ENCODE measurements at places on chromosomes 2 and 18. TPM values are rescaled to one million over a fixed set of nuclear protein-coding genes. Genes with fewer than 3 reads are reported as not detected.

- H3K4me3 ChIP-seq, result no peak overlapping the region
- DNase-seq, result no peak
- H3K27me3 ChIP-seq, result no peaks in the 10 kb centered on the region
These were observed 139.7 kb downstream of the ROCK1 start for GRCh38 chr18:20971886-20972267.

DNA sequence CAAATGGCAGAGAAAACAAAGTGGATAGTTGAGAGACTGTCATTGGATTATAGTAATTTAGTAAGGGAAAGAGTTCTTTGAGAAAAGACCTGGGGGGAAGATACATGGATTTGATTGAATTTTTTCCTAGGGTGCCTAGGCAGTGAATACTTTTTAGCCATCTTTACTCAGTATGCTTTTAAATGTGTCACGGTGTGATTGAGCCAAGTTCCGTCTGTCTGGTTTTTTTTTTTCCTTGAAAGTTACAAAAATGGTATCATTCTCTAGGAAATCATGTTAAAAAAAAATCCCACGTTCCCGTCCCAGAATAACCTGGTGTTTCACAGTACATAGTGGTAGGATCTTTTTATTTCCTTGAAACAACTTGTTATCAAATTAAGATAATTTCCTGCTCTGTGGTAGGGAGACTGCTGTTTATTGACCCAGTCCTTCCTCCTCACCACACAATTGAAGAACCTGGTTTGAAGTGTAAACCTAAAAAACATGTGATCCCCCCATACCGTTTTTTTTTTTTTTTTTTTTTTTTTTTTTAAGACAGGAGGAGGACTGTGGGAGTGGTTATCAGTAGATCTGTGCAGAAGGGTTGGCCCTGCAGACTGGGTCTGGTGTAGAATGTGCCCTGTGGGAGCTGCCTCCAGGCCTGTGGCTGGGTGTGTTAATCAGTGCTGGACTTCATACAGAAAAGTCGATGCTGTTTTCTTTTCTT lies 55.1 kb downstream of the DGKD start:
- H3K27me3 ChIP-seq, result no peaks in the 10 kb centered on the region
- H3K27ac ChIP-seq, result peak overlapping the region; percentile 31
- peaks cover 35% of the 10 kb centered on the region for H3K4me1 ChIP-seq
- no peaks in the 10 kb centered on the region for H3K36me3 ChIP-seq

DNA sequence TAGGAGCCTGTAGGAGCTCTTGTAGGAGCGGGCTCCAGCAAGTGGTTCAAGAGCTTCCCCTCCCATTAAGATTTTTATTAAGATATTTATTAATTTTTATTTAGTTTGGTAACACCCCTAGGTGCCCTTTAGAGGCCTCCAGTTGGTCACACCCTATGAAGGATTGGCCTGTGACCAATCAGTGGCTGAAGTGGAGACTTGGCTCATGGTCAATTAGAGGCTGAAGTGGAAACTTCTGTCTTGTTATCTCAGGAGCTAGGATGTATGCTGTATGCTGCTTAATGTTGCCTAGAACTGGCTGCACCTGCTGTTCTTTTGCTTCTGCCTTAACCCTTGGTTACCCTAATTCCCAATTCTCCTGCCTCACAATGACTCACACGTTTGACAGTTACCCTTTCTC lies 48.7 kb downstream of the DHRS9 start:
- no peaks in the 10 kb centered on the region for H3K27me3 ChIP-seq
- DNase-seq, result no peak
- peaks cover 3% of the 10 kb centered on the region for H3K4me1 ChIP-seq
- H3K36me3 ChIP-seq, result no peaks in the 10 kb centered on the region
- no peak overlapping the region for H3K27ac ChIP-seq
- H3K4me3 ChIP-seq, result no peak overlapping the region

AQP12B gene
- not detected for total RNA-seq

AUP1 gene
- total RNA-seq, result 110 TPM

GRCh38 chr2:230863442-230864121 lies 1.2 kb upstream of the ITM2C start:
- no peak overlapping the region for H3K4me3 ChIP-seq
- no peaks in the 10 kb centered on the region for H3K4me1 ChIP-seq
- peaks cover 5% of the 10 kb centered on the region for H3K27me3 ChIP-seq
- no peaks in the 10 kb centered on the region for H3K36me3 ChIP-seq
- DNase-seq, result no peak

DNA sequence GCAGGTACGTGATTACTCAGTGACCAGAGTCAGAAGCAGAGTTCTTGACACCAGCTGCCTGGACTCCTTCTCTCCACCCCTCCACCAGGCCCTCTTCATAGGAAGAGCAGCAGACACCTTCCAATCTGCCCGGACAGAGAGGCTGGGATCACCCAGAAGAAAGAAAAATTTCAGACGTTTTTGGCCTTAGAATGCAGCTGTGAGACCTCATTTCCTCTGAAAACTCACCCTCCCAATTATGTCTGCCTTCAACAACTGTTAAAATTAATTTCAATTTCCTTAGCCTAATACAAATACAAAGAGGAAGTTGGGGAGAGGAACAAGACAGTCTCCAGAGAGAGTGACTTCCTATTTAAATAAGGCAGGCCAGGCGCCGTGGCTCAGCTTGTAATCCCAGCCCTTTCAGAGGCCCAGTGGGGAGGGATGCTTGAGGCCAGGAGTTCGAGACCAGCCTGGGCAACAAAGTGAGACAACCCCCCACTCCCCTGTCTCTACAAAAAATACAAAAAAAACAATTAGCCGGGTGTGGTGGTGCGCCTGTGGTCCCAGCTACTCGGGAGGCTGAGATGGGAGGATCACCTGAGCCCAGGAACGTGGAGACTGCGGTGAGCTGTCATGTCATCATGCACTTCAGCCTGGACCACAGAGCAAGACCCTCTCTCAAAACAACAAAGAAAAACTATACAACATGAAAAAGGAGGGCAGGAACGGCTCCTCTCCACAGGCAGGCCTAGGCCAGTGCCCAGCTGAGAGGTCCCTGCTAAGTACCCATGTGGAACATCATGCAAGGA lies 1.6 kb downstream of the SLC66A2 start:
- peak overlapping the region; percentile 80 for H3K27ac ChIP-seq
- peaks cover 9% of the 10 kb centered on the region for H3K36me3 ChIP-seq
- H3K4me1 ChIP-seq, result peaks cover 48% of the 10 kb centered on the region
- peak overlapping the region; percentile 54 for H3K4me3 ChIP-seq
- DNase-seq, result peak; percentile 73
- H3K27me3 ChIP-seq, result peaks cover 7% of the 10 kb centered on the region

GRCh38 chr18:32763293-32763692 lies 9.5 kb downstream of the KLHL14 start:
- no peak for DNase-seq
- H3K27me3 ChIP-seq, result peaks cover 4% of the 10 kb centered on the region
- no peak overlapping the region for H3K4me3 ChIP-seq
- no peak overlapping the region for H3K27ac ChIP-seq

DNA sequence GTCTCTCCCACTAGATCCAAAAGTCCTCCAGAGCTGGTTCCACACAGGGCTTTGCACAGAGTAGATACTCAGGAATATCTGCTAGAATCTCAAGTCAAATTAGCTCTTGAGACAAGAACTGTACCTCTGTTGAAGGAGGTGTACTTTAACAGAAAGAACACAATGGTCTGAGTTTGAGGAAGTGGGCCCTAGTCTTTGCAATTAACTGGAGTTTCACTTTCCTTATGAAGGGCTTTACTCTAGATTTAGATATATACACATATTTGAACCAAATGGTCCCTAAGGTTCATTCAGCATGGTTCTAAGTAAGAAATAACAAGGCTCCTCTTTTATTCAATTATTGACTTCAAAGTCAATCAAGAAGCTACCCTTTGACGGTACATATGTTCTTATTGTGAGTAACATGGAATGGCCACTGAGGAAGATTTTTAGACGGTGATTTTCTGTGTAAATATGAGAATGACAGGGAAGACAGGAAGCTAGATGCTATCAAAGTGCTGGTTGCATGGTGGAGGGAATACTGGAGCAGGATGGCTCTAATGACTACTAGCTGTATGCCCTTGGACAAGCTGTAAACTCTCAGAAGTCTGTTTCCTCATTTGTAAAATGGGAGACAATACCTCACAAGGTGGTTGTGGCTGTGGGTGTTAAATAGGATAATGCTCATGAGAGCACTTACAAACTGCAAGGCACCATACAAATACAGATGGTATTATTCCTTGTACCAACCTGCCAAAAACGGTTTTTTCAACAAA lies 73.5 kb upstream of the SERTAD2 start:
- H3K27me3 ChIP-seq, result no peaks in the 10 kb centered on the region
- no peak overlapping the region for H3K4me3 ChIP-seq
- H3K27ac ChIP-seq, result peak overlapping the region; percentile 73
- no peaks in the 10 kb centered on the region for H3K36me3 ChIP-seq
- peaks cover 48% of the 10 kb centered on the region for H3K4me1 ChIP-seq
- DNase-seq, result no peak

DNA sequence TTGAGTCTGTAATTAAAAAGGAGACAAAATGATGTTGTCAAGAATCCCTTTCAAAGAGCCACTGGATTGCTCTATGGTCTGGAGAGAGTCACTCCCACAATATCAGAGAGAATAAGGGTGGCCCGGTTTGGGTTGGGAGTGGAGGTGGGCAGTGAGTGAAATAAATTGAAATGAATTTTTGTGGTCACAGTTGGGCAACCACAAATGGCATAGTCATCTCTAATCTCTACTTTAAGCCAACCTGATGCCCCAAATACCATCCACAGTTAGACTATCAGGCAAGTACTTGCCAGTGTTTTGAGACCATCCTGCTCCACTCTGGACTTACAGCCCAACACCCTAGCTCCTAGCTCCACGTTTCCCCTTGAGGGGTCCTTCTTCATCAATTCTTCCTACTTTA lies 559.7 kb downstream of the BCL11A start:
- H3K27ac ChIP-seq, result no peak overlapping the region
- H3K4me1 ChIP-seq, result no peaks in the 10 kb centered on the region
- H3K36me3 ChIP-seq, result no peaks in the 10 kb centered on the region
- no peak overlapping the region for H3K4me3 ChIP-seq
- DNase-seq, result no peak

DNA sequence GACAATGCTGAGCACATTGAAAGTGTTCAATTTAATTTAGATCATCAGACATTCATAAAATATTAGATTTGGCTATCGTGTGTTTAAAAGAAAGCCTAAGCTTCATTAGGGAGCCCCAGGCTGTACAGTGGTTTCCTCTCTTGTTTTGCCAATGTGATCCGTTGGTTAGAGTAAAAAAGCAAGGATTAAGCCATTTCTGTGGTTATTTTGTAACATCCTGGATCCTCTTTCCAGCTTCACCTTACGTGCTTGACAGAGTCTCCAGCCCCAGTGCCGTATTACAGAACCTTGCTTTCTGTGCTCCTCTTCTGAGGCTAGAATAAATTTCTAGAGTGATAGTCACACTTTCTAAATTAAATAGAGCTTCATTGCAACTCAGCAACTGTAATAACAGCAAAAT lies 289.3 kb upstream of the LINC00305 start:
- no peaks in the 10 kb centered on the region for H3K4me1 ChIP-seq
- H3K4me3 ChIP-seq, result no peak overlapping the region
- DNase-seq, result no peak
- no peaks in the 10 kb centered on the region for H3K36me3 ChIP-seq
- H3K27me3 ChIP-seq, result no peaks in the 10 kb centered on the region

DNA sequence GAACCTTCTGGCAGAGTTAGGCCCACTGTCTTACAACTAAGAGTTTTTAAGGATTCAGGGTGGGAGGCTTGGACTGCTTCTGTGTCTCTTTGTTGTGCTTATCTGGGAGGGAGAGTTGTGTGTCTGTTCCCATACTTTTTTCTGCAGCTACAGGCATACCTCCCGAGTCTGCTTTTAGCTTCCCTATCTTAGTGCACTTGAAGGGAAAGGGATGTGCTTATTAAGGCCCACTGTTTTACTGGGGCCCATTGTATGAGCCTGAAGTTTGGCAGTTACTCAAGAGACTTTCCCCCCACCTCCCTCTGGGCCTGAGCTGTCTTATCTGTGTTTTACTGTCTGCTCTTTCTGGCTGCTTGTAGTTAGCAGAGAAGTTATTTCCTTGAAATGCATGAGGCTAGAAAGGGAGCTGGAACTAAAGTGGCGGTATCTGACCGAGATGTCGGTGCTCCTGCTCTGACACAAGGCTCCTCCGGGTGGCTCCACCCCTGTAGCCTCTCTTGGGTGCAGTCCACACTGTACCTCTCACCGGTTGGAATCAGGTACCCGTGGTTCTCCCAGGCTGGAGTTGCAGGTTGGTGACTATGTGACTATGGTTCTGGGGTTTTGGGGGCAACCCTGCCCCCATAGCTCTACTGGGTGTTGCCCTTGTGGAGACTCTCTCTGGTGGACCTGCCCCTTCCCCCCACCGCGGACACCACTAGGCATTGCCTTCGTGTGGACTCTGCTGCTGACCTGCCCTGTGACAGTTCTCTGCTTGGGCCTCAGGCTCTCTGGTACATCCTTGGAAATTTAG lies 12.9 kb downstream of the UBR3 start:
- no peaks in the 10 kb centered on the region for H3K27me3 ChIP-seq
- DNase-seq, result no peak
- H3K36me3 ChIP-seq, result no peaks in the 10 kb centered on the region
- H3K27ac ChIP-seq, result no peak overlapping the region
- H3K4me1 ChIP-seq, result no peaks in the 10 kb centered on the region

MC4R gene
- 0.17 TPM for total RNA-seq

DNA sequence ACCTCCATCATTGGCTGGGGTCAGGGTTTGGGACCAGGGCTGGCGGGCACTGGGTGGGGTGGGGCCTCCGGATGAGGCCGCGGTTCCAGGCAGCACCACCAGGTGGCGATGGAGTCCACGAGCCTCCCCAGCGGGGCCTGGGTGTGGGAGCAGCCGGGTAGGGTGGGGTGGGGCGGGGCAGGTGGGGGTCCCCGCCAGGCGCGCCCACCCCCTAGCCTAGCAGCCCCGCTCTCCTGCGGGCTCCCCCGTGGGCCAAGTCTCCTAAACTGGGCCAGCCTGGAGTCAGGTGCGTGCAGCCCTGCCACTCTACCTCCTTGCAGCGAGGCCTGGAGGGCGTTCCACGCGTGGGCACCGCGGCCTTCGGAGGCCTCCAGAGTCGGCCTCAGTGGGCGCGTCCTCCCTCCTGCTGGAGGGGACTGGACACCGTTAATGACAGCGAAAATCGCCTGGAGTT lies 187.5 kb downstream of the TWIST2 start:
- peak; percentile 26 for DNase-seq
- H3K36me3 ChIP-seq, result no peaks in the 10 kb centered on the region
- peaks cover 35% of the 10 kb centered on the region for H3K27me3 ChIP-seq
- H3K4me1 ChIP-seq, result no peaks in the 10 kb centered on the region
- H3K27ac ChIP-seq, result no peak overlapping the region
- H3K4me3 ChIP-seq, result no peak overlapping the region

PSD4 gene
- 50.2 TPM for total RNA-seq

- H3K36me3 ChIP-seq, result no peaks in the 10 kb centered on the region
- H3K4me1 ChIP-seq, result no peaks in the 10 kb centered on the region
- H3K27me3 ChIP-seq, result no peaks in the 10 kb centered on the region
These were observed 187.5 kb upstream of the CYRIA start for GRCh38 chr2:16853088-16853487.

C1QL2 gene
- total RNA-seq, result not detected

HTR2B gene
- 1.1 TPM for total RNA-seq

All from left lung (tissue), 14 donors.